Stimulated activated CD4-positive, alpha-beta T cell treated with anti-CD3 and anti-CD28 coated beads, Interleukin-1b, Interleukin-23, amount 100 ng/mL, for 1 hour (primary cell): ENCODE measurements at places on chromosomes 4 and X.

DNA sequence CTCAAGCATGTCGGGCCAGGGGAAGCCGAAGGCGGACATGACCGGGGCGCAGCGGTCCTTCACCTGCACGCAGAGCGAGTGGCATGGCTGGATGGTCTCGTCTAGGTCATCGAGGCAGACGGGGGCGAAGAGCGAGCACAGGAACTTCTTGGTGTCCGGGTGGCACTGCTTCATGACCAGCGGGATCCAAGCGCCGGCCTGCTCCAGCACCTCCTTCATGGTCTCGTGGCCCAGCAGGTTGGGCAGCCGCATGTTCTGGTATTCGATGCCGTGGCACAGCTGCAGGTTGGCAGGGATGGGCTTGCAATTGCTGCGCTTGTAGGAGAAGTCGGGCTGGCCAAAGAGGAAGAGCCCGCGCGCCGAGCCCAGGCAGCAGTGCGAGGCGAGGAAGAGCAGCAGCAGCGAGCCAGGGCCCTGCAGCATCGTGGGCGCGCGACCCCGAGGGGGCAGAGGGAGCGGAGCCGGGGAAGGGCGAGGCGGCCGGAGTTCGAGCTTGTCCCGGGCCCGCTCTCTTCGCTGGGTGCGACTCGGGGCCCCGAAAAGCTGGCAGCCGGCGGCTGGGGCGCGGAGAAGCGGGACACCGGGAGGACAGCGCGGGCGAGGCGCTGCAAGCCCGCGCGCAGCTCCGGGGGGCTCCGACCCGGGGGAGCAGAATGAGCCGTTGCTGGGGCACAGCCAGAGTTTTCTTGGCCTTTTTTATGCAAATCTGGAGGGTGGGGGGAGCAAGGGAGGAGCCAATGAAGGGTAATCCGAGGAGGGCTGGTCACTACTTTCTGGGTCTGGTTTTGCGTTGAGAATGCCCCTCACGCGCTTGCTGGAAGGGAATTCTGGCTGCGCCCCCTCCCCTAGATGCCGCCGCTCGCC is at the start of gene SFRP2:
Gene SFRP2, minus strand, starts transcription at position 671 of the 864 bp plus-strand sequence. Its CDS starts 248 bp downstream, at position 423.
- no peak for DNase-seq

- DNase-seq, result no peak
Measured at GRCh38 chrX:16931371-16931770, 15.1 kb upstream of the REPS2 start.

DNA sequence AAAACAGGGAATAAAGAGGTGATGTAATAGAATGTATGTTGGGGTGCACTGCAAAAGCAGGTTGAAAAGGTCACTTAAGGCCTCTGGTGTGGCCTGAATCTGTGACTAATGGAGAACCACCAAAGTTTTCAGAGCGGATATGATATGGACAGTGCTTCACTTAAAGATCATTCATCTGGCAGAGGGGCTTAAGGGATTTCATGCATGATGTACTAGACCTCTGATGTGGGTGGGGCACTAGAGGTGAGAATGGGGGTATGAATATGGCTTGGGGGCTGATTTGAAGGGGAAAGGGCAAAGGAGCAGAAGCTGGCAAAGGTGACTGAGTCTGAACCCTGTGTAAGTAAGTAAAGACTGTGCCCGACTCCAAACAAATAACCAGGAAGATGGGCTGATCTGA is 62.4 kb upstream of the MCF2 start:
- no peak for DNase-seq

DNA sequence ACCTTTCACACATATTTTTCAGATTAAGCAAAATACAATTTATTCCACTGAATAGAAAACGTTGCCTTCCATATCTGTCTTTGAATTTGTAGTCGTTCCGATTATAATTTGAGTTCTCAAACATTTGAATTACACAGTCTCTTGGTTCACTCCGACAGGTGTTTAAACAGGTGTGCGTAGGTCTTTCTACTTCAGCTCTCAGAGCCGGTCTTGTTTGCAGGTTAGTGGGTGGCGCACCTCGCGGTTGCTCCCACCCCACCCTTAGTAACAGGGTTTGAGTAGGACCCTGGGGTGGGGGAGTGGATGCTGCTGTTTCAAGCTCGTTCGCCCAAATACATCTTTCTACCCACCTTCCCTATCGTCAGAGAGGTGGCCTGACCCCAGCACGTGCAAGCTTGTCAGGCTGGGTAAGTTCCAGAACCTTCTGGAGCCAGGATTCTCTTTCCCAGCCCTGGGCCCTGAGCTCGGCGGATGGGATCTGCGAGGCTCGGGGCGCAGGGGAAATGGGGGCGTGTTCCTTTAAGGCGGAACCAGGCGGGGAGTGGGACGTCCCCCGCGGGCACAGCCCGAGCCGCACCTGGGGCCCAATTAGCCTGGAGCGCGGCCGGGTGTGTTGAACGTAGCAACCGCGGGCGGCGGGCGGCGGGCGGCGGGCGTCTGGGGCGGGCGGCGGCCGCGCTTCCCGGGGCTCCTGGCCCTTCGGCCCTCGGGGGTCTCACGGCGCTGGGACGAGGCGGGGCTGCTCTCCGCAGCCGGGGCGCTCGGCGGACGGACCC is at the start of gene FAM149A:
Gene FAM149A, plus strand, starts transcription at position 591 of the 776 bp plus-strand sequence.
- DNase-seq, result peak; percentile 43

DNA sequence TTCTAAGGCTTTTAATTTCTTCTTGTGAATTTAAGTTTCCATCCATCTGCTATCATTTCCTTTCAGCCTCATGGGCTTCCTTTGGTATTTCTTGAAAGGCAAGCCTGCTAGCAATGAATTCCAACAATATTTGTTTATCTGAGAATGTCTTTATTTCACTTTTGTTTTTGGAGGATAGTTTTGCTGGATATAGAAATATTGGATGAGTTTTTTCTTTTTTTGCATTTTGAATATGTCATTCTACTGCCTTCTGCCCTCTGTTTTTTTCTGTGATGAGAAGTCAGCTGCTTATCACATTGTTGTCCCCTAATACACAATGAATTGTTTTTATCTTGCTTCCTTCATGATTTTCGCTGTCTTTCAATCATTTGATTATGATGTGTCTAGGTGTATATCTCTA is 13.2 kb upstream of the SORCS2 start:
- DNase-seq, result no peak

DNA sequence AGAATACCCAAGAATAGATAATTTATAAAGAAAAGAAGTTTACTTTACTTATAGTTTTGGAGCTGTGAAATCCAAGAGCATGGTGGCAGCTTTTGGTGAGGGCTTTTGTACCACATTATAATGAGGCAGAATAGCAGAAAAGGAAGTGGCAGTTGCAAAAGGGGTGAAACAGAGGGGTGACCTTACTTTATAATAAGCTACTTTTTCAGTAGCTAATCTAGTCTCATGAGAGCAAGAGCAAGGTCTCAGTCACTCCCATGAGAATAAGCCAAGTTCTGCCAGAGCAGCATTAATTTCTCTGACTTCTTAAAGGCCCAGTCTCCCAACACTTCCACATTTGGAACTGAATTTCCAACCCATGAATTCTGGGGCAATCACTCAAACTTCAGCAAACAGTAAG is 502.0 kb downstream of the GBA3 start:
- DNase-seq, result no peak

GRCh38 chrX:123481913-123482851 is 250.7 kb downstream of the THOC2 start:
- DNase-seq, result no peak

GRCh38 chr4:140637836-140638235 is 69.1 kb upstream of the UCP1 start:
- DNase-seq, result peak; percentile 5

GRCh38 chr4:7768736-7769135 is 170.9 kb downstream of the AFAP1 start:
- no peak for DNase-seq

GRCh38 chr4:5009796-5010195 is 9.5 kb downstream of the CYTL1 start:
- no peak for DNase-seq
